ENCODE measurements at places on chromosomes 2 and 18. TPM values are rescaled to one million over a fixed set of nuclear protein-coding genes. Genes with fewer than 3 reads are reported as not detected.

SPEG gene
- 13.2 TPM for total RNA-seq

CMPK2 gene
- total RNA-seq = 0.30 TPM

MC2R gene
- not detected for total RNA-seq

HSBP1L1 gene
- 11.8 TPM for total RNA-seq

ANKRD36 gene
- 3.7 TPM for total RNA-seq

AFF3 gene
- total RNA-seq = 11.3 TPM

PLB1 gene
- 0.34 TPM for total RNA-seq

HOXD4 gene
- not detected for total RNA-seq

LAMA1 gene
- 6.2 TPM for total RNA-seq

FARSB gene
- 33.3 TPM for total RNA-seq

TMEFF2 gene
- 19.3 TPM for total RNA-seq

TRIB2 gene
- 20.0 TPM for total RNA-seq

ASTL gene
- not detected for total RNA-seq

DUSP28 gene
- 3.4 TPM for total RNA-seq

LBH gene
- total RNA-seq = 6.7 TPM

INPP4A gene
- total RNA-seq = 10.6 TPM

LYPD6B gene
- total RNA-seq = not detected

HMSD gene
- 0.50 TPM for total RNA-seq

LIPG gene
- 13.7 TPM for total RNA-seq

SERPINB3 gene
- not detected for total RNA-seq

SNTG2 gene
- total RNA-seq = not detected

EPB41L3 gene
- total RNA-seq = 36.8 TPM

DQX1 gene
- not detected for total RNA-seq

ANKRD62 gene
- not detected for total RNA-seq

SULT1C4 gene
- total RNA-seq = 0.50 TPM

CYB5A gene
- 121 TPM for total RNA-seq

ZNF521 gene
- total RNA-seq = 55.1 TPM

HAAO gene
- 3.9 TPM for total RNA-seq

MGAT4A gene
- total RNA-seq = not detected

CFAP65 gene
- not detected for total RNA-seq

LYG1 gene
- 0.45 TPM for total RNA-seq

CHST9 gene
- not detected for total RNA-seq

SERPINB10 gene
- not detected for total RNA-seq

GPR75 gene
- total RNA-seq = 0.67 TPM

ARID5A gene
- total RNA-seq = 4.6 TPM

SPATA3 gene
- total RNA-seq = not detected

ATP6V1B1 gene
- total RNA-seq = 4.4 TPM

EN1 gene
- 0.17 TPM for total RNA-seq

CAVIN2 gene
- total RNA-seq = 28.5 TPM

GTF2A1L gene
- 0.45 TPM for total RNA-seq

MC4R gene
- 0.15 TPM for total RNA-seq

LRRC30 gene
- not detected for total RNA-seq

IL36G gene
- total RNA-seq = not detected

MAP3K20 gene
- 29.0 TPM for total RNA-seq

OSBPL6 gene
- total RNA-seq = 3.4 TPM

DSG3 gene
- not detected for total RNA-seq

SYT4 gene
- total RNA-seq = not detected

MPP4 gene
- total RNA-seq = 4.7 TPM

FKBP7 gene
- 42.5 TPM for total RNA-seq

ACMSD gene
- not detected for total RNA-seq

EVX2 gene
- total RNA-seq = not detected

GREB1 gene
- 0.17 TPM for total RNA-seq

CYRIA gene
- 0.74 TPM for total RNA-seq

HS1BP3 gene
- 19.2 TPM for total RNA-seq

HJURP gene
- 39.4 TPM for total RNA-seq

REG1A gene
- not detected for total RNA-seq

NYAP2 gene
- not detected for total RNA-seq

CELF4 gene
- not detected for total RNA-seq

C2orf78 gene
- total RNA-seq = not detected

KCNF1 gene
- 0.59 TPM for total RNA-seq
